ENCODE measurements at places on chromosomes 1 and 21.
A peak's percentile ranks its signal among the peaks of the same experiment; 100 is the strongest.

GRCh38 chr1:230105754-230106625 is 39.0 kb downstream of the GALNT2 start:
- DNase-seq, result peak; percentile 92

DNA sequence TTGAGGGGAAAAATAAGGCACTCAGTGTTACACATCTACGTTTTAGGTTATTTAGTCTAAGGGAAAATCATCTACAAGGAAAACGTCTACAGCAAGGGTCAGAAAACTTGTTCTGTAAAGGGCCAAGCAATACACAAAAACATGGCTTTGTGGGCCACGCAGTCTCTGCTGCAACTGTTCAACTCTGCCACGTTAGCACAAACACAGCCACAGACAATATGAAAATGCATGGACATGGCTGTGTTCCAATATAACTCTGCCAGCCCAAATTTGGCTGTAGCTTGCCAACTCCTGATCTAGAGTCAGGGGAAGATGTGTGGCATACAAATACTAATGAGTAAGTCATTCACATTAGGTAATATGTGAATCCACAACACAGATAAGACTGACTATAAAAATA is 40.7 kb downstream of the COA6 start:
- no peak for DNase-seq

GRCh38 chr1:10649517-10650201 is 146.8 kb downstream of the CASZ1 start:
- DNase-seq, result no peak

DNA sequence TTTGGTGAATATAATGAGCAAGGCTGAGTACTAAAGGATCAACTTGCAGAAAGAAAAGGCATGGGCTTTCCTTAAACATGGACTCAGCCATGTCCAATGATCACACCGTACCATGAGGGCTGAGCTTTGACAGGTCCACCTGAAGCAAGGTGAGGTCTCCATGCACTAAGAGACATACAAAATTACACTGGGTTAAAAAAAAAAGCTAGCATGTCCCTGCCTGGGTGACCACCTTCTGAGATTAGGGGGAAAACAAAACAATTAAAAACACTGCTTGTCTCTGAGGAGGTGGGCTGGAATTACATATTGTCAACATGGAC is 22.7 kb downstream of the DUSP10 start:
- DNase-seq, result no peak

- DNase-seq, result no peak
Observed at GRCh38 chr1:26536521-26536920, 7.0 kb downstream of the RPS6KA1 start.

GRCh38 chr1:4305526-4306301 is 348.7 kb upstream of the AJAP1 start:
- DNase-seq, result no peak

- no peak for DNase-seq
Observed at GRCh38 chr1:11207898-11208611, 18.9 kb downstream of the ANGPTL7 start.

DNA sequence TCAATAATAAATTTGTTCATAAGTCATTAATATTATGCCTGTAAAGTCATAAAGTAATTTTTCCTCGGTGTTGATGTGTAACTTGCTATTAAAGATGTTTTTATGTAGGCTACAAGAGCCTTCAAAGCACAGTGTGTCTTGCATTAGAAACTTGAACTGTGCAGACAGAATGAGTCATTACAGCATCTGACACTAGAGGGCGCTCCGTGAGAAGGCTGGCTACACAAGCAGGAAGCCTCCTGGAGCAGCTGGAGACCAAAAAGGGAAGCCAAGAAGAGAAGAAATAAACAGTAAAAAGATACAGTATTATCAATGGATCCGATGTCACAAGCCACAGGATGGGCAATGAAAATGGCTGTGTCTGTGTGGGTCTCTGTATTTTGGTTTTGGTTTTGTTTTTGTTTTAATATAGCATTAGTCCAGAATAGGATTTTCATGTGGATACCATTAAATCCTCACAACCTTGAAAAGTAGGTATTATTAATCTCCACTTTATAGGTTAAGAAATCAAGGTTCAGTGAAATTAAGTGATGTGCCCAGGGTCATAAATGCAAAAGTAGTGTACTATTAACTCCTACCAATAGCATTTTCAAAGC is 16.1 kb upstream of the LRRC8D start:
- peak; percentile 84 for DNase-seq

GRCh38 chr1:206563367-206564207 is 48.7 kb downstream of the EIF2D start:
- peak; percentile 34 for DNase-seq

- DNase-seq, result peak; percentile 3
Observed at GRCh38 chr1:18232052-18232451, 124.5 kb downstream of the IGSF21 start.

DNA sequence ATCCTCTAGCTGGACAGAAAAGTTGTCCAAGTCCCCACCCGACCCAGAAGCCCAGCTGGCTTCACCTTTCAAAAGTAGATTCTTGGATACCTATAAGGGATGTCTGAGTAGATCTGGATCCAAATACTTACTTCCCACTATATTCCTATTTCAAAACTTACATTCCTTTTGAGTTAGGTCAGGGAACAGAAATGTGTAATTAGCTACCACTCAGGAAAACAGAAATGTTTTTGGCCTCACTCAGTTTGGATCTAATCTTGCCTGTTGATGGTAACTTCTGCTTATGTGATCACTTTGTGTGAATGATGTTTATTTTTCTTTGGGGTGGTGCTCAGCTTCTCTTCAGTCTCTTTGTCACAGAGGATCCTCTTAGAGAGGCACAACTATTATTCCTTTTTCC is 814.4 kb upstream of the RGS18 start:
- peak; percentile 70 for DNase-seq

DNA sequence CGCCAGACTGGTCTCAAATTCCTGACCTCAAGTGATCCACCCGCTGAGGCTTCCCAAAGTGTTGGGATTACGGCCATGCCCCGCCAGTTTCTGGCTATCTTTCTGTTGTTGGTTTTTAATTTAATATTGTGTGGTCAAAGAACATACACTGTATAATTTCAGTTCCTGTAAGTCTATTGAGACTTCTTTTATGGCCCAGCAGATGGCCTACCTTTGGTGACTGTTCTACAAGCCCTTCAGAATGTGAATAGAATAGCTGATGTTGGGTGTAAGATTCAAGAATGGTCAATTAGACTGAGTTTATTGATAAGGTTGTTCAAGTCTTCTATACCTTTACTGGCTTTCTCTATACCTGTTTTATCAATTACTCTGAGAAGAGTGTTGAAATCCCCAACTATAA is 10.7 kb downstream of the HES2 start:
- DNase-seq, result no peak

GRCh38 chr1:110087812-110088738 is 17.6 kb upstream of the ALX3 start:
- peak; percentile 74 for DNase-seq

GRCh38 chr1:30444850-30445249 is 278.5 kb downstream of the MATN1 start:
- DNase-seq, result no peak

GRCh38 chr1:210257698-210258529 is 25.3 kb downstream of the SERTAD4 start:
- no peak for DNase-seq

GRCh38 chr1:69086148-69086547 is 481.6 kb upstream of the LRRC7 start:
- no peak for DNase-seq

GRCh38 chr1:155840386-155840785 is 16.6 kb downstream of the GON4L start:
- DNase-seq, result no peak

DNA sequence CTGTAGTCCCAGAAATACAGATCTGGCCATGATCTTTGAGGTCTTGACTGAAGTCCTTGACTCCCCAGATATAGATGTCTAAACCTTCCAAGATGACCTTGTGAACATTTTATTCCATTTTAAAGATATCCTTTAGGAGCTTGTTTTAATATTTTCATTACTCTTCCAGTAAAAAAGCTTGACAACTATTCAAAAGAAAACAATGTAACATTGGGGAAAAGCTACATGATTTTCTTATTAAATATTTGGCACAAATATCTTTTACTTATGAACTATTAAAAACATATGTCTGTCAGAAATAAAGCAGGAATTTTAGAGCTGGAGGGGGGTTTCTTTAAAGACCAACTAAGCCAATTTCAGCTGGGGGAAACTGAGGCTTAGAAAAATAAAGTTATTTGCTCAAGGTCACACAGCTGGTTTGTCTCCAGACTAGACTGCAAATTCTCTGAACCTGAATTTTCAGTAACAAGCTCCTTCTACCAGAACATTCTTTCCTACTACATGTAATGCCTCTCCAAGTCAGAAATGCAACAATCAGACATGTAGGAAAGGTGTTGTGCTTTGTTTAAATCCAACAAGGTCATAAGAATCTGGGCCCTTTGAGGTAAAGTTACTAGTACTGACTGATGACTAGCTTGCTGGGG is 67.0 kb upstream of the PTCH2 start:
- no peak for DNase-seq

GRCh38 chr1:228131766-228132165 is 8.3 kb upstream of the GUK1 start:
- no peak for DNase-seq

DNA sequence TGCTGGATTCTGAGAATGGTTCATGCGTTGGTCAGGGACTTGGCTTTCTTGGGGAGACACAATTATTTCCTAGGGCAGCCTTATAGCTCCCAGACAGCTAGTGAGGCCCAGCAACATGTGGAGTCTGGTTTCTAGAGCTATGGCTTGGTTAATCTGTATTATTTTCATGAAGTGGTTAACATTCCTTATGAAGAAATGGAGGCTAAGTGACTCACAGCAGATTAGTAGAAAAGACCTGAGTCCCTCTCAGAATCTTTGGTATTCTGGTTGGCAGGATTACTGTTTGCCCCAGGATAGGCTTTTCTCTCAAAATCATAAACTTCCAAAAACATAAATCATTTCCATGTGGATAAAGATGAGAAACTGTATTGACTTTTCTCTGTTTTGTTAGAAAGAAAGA is 42.3 kb downstream of the DUSP10 start:
- peak; percentile 41 for DNase-seq

- peak; percentile 45 for DNase-seq
Observed at GRCh38 chr1:168110896-168111545, 25.7 kb downstream of the GPR161 start.

DNA sequence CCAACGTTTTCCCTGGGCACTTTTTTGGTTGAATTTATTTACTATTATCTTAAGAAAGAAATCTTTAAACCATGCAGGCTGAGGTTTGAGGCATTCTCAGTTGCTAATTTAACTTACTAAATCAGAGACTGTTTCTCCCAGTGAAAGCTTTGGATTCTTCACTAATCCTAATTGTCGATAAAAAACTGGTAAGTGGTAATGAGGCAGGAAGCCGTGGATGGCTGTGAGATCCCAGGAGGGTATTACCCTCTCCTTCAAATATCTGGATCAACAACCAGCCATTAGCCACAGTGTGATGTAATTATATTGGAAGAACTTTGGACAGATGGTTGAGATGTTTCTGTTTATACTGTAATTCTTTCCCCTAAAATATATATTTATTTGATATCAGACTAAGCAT is 485.0 kb downstream of the DISC1 start:
- no peak for DNase-seq

DNA sequence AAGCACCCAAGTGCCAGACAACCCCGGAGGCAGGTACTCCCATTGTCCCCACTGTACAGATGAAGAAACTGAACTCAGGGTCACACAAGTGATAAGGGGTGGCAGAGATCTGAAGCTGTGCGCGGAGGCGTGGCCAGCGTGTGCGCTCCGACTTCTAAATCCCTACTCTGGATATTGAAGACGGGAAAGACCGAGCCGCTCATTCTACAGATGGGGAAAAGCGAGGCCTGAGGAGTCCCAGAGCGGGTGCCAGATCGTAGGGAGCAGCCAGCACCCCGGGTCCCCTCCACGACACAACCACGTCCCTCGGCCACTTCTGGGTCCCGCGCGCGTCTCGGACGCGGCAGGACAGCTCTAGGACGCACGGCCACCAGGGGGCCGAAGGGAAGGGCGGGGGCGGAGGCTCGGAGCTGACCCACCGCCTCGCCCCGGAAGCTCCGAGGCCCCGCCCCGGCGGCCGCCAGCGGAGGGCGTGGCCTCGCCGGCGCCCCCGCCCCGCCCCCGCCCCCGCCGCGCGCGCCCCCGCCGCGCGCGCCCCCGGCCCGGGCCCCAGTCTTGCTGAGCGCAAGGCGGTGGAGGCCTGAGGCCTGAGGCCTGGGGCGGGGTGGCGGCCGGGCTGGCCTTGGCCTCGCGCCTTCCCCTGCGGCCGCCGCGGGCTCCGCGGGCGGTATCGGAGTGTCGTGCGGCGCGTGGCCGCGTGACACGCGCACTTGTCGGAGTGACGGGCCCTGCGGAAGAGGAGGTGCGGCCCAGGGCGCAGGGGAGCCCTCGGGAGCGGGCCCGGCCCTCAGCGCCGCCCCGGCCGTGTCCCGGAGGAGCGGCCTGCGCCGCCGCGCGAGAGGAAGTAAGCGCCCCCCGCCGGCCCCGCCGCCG is at the start of gene H6PD:
TSS of gene H6PD (plus strand) at position 552 of the 873 bp plus-strand sequence. CDS start 10,161 bp downstream, outside the sequence.
- DNase-seq, result peak; percentile 87

GRCh38 chr1:172340520-172340919 is 80.0 kb upstream of the C1orf105 start:
- no peak for DNase-seq

DNA sequence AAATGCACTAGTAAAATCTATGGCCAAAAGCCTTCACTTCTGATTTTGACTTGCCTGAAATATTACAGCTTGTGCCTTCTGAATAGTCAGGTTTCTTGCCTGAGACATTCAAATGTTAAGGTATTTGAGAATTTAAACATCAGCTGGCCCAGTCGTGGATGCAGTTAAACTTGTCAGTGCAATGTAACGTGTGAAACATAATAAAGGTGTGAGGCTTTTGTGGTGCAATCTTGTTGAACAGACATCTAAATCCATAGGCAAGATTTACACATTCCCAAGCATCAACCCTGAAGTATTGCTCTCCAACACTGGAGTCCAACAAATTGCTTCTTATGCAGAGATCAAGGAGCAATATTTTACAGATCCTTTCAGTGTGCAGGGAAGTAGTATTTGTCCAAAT is 4.4 kb downstream of the CCN1 start:
- no peak for DNase-seq

GRCh38 chr1:38852780-38853179 is 6.8 kb downstream of the RRAGC start:
- no peak for DNase-seq

DNA sequence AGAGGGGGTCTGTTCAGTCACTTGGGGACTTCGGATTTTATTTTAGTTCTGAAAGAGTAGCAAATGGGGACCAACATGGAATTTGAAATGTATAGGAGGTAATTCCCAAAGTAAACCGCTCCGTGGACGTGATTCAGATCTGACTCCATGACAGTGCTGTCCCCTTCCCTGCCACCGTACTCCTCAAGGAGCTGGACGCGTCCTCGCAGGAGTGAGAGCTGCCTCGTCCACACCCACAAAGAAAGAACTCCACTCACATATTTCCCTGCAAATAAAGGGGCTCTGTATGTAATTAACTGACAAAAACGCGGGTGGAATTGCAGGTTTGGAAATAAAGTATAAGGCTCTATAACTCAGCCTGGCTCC is 183.6 kb downstream of the ETS2 start:
- DNase-seq, result no peak
